ENCODE measurements at places on chromosomes 13 and 19.

DNA sequence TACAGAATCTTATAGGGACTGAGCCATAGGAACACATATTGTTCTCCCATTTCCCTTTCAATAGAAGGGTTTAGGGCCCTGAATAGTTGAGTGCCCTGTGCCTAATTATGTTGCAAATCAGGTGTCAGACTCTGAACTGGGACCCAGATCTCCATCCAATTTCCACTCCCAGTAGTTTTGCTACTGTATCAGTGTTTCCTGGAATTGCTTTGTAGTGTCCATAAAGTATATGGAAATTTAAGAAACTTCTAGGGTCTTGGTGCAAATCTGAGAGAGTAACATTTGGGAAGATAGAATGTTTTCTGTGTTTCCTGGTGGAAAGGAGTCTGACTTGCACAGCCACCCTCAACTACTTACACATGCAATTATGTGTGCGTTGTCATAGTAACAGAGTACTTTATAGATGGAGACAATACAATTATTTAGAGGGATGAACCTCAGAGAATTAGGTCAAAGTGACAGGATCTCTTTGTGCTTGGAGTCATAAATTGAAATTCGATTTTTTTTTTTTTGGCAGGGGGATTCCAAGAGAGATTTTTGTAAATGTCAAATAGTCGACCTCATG, 646 bp upstream of the SLC10A2 start:
- DNase-seq: no peak

- no peak for DNase-seq
Measured at GRCh38 chr13:42466123-42466522, 107.8 kb upstream of the TNFSF11 start.

- DNase-seq: no peak
Measured at GRCh38 chr19:15220833-15221232, 11.4 kb downstream of the EPHX3 start.

DNA sequence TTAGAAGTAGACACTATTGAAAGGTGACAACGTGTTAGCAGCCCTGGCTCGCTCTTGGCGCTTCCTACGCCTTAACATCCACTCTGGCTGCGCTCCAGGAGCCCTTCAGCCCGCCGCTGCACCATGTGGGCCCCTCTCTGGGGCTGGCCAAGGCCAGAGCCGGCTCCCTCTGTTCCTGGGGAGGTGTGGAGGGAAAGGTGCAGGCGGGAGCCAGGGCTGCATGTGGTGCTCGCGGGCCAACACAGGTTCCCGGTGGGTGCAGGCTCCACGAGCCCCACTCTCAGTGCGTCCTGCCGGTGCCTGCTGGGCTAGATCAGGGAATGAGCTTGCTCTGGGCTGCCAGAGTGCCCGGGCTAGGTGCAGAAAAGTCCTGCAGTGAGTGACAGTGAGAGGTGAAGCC, 1284.3 kb downstream of the OLFM4 start:
- no peak for DNase-seq

DNA sequence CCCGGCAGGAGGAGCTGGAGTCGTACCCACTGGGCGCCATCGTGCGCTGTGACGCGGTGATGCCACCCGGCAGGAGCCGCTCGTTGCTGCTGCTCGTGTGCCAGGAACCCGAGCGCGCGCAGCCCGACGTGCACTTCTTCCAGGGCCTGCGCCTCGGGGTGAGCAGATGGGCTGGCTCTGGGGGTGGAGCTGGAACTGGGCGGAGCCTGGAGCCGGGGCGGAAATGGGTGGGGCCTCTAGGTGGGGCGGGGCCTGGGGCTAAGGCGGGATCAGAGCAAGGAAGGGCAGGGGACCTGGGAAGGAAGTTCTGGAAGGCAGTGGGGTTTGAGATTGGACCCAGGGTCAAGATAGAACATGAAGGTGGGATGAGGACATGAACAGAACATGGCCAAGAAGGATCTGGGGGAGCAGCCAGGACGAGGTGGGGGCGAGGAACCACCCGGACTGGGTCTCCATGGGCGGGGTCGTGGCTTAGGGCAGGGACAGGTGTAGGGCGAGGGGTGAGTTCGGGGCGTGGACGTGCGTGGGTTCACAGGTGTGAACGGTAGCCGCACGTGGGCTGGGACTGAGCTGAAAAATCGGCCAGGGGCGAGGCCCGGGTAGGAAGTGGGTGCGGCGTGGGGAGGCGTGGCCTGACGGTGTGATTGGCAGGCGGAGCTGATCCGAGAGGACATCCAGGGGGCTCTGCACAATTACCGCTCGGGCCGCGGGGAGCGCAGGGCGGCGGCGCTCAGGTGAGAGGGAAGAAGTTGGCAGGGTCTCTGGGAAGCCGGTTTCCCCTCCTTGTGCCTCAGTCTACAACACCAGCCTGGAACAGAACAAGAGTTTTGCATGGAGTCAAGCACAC, 4.7 kb downstream of the EPS8L1 start:
- DNase-seq: no peak

GRCh38 chr19:31144075-31144870, 205.0 kb downstream of the TSHZ3 start:
- DNase-seq: no peak

DNA sequence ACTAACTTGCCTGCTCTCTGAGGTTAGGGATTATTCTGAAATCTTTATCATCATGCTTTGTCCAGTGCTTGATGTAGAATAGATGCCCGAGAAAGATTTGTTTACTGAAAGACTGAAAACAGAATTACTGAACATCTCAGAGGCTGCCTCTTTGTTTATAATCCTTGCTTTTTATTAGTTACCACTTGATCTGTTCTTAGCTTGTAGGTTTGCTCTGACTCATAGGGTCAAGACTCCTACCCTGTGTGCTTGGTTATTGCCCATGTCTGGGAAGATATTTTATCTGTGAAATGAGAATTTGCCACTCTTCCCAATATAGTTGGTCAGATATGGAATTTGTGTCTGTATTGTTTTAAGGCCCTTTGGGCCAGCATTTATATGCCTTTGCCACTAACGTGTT, 675.3 kb downstream of the DIAPH3 start:
- DNase-seq: no peak
